Right atrium auricular region (tissue), 2 donors: ENCODE measurements at places on chromosomes 16 and 17. TPM values are rescaled to one million over a fixed set of nuclear protein-coding genes. Genes with fewer than 3 reads are reported as not detected.

GRCh38 chr17:16928406-16929034 lies 43.4 kb downstream of the TNFRSF13B start:
- no peak for DNase-seq

DNA sequence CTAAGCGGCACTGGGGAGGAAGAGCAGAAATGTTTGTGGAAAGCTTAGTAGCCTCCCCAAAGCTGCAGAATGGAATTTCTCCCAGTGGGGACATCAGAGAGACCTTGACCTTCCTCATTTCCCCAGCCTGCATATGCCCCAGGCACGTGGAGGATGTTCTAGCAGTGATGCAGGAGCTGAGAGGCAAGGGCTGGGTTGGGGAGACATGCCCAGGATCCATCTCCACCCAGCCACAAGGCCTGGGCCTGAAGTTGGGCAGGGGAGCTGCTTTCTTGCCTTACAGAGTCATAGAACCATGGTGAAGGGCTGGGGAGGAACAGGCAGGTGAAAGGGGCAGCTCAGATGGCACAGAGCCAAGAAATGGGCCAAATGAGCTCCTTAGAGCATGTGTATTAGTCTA lies 104.0 kb downstream of the TMEM132E start:
- peak; percentile 47 for DNase-seq

GRCh38 chr16:51524555-51525373 lies 373.7 kb upstream of the SALL1 start:
- no peak for DNase-seq

GRCh38 chr16:54540525-54541180 lies 254.1 kb upstream of the IRX3 start:
- DNase-seq, result no peak

- no peak for DNase-seq
These were observed 46.1 kb downstream of the NXN start for GRCh38 chr17:933312-934073.

GRCh38 chr17:74235040-74235581 lies 21.7 kb downstream of the TTYH2 start:
- DNase-seq, result no peak

ZMYND15 gene
- total RNA-seq, result 0.31 TPM

- no peak for DNase-seq
These were observed 253.4 kb upstream of the CNTNAP4 start for GRCh38 chr16:76023835-76024234.

- DNase-seq, result no peak
These were observed 56.3 kb upstream of the ADAMTS18 start for GRCh38 chr16:77491091-77491490.
